ENCODE measurements at places on chromosomes 7 and 10.

- no peak for DNase-seq
Observed at GRCh38 chr7:127091620-127092019, 161.1 kb downstream of the GRM8 start.

GRCh38 chr7:20791538-20792434, 5.1 kb upstream of the SP8 start:
- DNase-seq: no peak

DNA sequence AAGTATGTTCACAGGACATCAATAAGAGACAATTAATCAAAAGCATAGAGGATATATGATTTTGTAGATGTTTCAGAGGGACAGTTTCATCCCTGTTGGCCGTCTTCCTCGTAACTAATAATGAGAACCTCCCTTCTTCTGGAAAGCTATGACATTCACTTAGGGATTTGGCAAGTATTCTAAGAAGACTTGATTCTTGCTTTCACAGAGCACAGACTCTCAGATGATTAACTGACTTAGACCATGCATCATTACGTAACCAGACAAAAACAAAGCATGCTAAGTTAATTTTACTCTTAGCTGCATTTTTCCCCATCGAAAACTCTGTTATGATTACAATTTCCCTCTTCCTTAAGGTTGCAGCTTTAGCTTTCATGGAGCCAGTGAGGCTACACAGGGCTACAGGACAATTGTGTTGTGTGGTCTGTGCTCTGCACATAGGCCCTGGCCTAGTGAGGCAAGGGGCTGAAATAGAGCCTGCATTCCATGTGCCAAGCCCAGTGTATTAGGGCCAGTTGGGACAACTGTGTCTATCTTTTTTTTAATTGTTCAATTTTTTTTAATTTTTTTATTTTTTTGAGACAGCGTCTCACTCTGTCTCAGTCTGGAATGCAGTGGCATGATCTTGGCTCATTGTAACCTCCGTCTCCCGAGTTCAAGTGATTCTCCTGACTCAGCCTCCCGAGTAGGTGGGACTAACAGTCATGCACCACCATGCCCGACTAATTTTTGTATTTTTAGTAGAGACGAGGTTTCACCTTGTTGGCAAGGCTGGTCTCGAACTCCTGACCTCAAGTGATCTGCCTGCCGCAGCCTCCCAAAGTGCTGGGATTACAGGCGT, 105.3 kb downstream of the PLXDC2 start:
- no peak for DNase-seq

- no peak for DNase-seq
Observed at GRCh38 chr10:94047293-94047692, 53.6 kb downstream of the PLCE1 start.

GRCh38 chr10:73998623-73998928, 660 bp downstream of the VCL start:
- no peak for DNase-seq

DNA sequence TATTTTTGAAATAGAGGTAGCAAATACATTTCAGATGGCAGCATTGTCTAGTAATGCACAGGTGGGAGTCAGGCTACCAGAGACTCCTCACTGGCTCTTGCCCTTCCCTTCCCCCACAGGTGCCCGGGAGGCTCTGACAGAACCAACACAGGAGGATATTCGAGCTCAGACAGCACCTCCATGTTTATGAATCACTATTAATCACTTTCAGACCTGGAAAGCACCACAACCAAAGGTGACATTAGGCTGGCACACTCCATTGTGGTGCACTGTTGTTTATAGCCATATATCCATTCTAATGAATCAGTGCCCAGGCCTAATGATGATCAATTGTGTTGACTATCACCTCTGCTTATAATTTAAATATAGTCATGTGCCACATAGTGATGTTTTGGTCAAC, 107.8 kb upstream of the NAMPT start:
- DNase-seq: no peak

DNA sequence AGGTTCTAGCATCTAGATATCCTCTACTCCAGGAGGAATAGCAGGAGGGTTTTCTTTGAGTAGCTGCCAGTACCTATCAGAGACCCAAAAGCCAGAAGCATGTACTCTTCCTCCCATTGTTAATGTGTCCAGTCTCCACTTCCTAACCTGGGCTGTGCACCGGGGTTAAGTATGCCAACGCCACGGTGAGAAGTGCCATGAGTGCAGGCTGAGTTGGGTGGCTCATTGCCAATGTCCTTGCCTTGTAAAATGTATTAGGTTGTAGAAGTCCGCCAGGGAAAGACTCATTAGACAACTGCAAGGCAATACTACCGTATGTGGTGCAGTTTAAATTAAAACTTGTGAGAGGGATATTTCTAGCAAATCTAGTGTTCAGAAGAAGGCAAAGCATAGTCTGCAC, 55.0 kb upstream of the PRR15 start:
- no peak for DNase-seq

DNA sequence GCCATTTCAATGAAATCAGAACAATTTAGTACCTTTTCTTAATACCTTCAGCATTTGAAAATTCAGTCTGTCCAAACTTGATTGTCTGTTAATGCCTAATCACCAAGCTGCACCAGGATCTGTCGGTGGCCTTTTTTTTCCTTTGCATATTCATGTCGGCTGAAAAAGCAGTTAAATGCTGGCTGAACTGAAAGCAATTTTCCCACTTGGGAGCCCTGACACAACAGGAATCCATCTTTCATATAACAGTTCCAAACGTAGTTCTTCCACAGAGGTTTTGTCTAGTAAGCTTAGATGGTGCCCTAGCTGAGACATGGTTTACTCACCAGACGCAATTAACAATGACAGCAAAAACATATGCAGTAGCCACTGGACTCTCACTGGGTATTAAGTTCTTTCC, 83.6 kb upstream of the CHCHD3 start:
- no peak for DNase-seq

- no peak for DNase-seq
Observed at GRCh38 chr10:18797286-18797685, 138.1 kb downstream of the ARL5B start.

DNA sequence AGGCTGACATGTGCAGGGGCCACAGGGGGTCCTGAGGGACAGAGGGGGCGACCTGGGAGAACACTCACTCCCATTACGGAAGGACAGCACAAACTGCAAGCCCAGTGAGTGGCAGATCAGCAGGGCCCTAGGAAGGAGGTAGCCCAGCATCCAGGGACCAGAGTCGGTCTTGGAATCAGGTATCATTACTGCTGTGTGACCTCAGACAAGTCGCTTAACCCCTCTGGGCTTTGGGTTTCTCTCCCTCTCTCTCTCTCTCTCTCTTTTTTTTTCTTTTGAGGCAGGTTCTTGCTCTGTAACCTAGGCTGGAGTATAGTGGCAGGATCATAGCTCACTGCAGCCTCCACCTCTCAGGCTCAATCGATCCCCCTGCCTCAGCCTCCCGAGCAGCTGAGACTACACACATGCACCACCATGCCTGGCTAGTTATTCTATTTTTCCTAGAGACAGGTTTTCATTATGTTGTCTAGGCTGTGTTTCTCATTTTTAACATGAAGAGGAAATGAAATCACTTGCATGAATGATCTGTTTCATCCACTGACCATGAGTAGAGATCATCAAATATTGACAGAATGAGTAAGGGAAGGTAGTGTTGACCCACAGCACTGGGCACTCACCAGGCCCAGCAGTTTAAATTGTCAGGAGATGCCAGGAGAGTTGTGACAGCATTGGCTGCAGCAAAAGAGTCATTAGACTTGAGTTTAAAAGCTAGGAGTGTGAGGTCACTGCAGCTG, 49.4 kb downstream of the BUB3 start:
- no peak for DNase-seq

GRCh38 chr7:35419391-35419755, 165.5 kb upstream of the TBX20 start:
- DNase-seq: no peak

GRCh38 chr7:133682364-133683181, 429.7 kb downstream of the EXOC4 start:
- DNase-seq: no peak

GRCh38 chr7:92633211-92633906, 43.2 kb upstream of the FAM133B start:
- peak; percentile 90 for DNase-seq
